Endothelial cell of coronary artery (primary cell): ENCODE measurements at places on chromosomes 1 and 21. TPM values are rescaled to one million over a fixed set of nuclear protein-coding genes. Genes with fewer than 3 reads are reported as not detected.

OR2T33 gene
- total RNA-seq, result not detected in 2 replicates

PROX1 gene
- 0.56 and 3.1 TPM in 2 replicates for total RNA-seq

FCRLB gene
- 1.3 TPM in 2 replicates for total RNA-seq

RNF11 gene
- total RNA-seq, result 106 and 109 TPM in 2 replicates

LRRN2 gene
- not detected in 2 replicates for total RNA-seq

SPATA17 gene
- under 0.01 and 0.09 TPM in 2 replicates for total RNA-seq

LORICRIN gene
- not detected in 2 replicates for total RNA-seq

ARTN gene
- 0.09 TPM in 1 of 2 replicates, not detected in the other for total RNA-seq

TSNAX gene
- total RNA-seq, result 31.3 and 33.0 TPM in 2 replicates

ADAM30 gene
- total RNA-seq, result not detected in 2 replicates

CADM3 gene
- total RNA-seq, result 8.9 and 21.2 TPM in 2 replicates

ZNF691 gene
- total RNA-seq, result 6.9 and 8.4 TPM in 2 replicates

A3GALT2 gene
- total RNA-seq, result 0.09 TPM in 2 replicates

RPE65 gene
- total RNA-seq, result not detected in 2 replicates

VANGL2 gene
- total RNA-seq, result not detected in 2 replicates

TPTE gene
- total RNA-seq, result not detected in 2 replicates

LAX1 gene
- total RNA-seq, result 0.09 TPM in 1 of 2 replicates, not detected in the other

TNFRSF4 gene
- 0.63 and 1.6 TPM in 2 replicates for total RNA-seq
